SK-N-MC (cell line): ENCODE measurements at places on chromosomes 1 and 21.

DNA sequence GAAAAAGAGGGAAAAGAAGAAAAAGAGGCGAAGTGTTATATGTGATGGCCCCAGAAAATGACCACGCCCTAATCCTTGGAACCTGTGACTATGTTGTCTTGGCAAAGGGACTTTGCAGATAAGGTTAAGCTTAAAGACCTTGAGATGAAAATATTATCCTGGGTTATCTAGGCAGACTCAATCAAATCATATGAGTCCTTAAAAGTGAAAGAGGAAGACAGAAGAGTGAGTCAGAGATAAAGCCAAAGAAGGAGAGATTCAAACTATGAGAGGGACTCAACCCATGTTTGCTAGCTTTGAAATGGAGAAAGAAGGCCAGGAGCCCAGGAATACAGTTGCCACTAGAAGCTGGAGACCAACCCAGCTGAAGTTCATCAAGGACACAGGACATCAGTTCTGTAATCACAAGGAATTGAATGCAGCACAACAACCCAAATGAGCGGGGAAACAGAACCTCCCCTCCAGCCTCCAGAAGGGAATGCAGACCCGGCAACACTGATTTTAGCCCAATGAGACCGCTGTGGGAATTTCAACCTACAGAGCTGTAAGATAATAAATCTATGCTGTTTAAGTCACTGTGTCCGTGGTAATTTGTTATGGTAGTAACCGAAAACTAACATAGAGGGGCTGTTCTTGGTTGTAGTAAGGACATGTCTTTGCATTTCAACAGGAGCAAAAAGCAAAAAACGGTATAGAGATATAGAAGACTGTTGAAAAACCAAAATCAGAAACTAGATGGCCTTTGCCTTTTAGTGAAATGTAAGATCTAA lies 4.2 kb upstream of the RGS8 start:
- no peak for DNase-seq

DNA sequence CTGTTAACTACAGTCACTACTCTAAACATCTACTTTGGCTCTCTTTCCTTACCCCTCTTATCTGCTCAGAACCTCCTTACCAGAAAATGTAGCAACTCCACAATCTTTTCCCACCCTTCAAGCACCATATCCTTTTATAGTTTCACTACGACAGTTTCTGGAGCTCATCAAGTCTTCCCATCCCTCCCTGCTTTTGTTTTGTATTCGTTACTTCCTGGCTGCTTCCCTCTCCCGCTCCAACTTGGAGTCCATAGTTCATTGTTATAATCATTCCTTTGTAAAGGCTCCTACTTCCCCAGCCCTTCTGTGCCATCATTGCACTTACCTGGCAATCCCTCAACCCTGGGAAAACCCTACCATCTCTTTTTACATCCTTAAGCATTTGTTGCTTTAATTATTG lies 18.0 kb downstream of the MPZL1 start:
- DNase-seq, result no peak

DNA sequence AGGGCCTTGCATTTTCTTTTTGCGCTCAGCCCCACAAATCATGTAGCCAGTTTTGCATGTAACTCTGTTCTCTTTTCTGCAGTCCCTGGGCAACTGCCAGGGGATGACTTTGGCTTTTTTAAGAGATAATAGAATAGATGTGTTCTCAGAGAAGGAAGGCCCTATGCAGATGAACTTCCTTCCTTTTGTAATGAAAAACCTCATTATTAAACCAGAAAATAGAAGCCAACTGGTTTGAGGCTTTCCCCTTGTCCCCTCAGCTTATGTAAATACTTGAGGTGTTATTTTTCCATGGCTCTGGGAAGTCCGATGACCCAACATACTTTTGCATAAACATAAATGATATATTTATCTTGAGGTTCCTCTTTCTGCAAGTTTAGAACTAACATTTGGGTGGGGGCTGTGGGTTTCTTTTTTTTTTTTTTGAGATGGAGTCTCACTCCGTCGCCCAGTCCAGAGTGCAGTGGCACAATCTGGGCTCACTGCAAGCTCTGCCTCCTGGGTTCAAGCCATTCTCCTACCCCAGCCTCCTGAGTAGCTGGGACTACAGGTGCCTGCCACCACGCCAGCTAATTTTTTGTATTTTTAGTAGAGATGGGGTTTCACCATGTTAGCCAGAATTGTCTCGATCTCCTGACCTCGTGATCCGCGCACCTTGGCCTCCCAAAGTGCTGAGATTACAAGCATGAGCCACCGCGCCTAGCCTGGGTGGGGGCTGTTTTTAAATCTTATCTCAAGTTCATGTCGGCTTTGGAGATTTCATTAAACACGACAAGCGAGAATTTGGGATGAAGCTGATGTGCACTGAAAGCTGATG lies 14.4 kb upstream of the FCRL5 start:
- DNase-seq, result no peak

DNA sequence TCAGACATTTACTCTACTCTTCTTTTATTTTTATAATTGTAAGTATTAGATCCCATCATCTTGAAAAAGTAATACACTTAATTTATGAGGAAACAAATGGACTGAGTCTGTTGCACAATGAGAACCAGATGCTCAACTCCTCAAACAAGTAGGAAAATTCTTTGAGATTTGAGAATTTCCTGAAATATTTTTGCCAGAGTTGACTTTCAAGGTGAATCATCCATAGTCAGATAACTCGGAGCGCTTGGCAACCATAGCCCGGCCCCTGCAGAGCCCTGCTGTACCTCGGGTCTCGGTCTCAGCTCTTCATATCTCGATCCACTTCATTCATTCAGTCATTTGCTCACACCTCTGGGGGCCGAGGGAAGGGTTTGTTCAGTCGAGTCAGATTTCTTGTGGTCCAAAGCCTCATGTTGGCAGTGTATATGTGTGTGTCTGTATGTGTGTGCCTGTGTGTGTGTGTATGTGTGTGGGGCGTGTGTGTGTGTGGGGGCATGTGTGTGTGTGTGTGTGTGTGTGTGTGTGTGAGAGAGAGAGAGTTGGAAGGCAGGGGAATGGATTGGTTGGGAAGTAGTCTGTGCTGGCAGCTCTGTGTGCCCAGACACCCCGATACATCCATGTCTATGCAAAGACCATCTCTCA lies 18.1 kb upstream of the PCP4 start:
- DNase-seq, result no peak

GRCh38 chr21:35120631-35121180 lies 71.6 kb upstream of the RUNX1 start:
- no peak for DNase-seq

DNA sequence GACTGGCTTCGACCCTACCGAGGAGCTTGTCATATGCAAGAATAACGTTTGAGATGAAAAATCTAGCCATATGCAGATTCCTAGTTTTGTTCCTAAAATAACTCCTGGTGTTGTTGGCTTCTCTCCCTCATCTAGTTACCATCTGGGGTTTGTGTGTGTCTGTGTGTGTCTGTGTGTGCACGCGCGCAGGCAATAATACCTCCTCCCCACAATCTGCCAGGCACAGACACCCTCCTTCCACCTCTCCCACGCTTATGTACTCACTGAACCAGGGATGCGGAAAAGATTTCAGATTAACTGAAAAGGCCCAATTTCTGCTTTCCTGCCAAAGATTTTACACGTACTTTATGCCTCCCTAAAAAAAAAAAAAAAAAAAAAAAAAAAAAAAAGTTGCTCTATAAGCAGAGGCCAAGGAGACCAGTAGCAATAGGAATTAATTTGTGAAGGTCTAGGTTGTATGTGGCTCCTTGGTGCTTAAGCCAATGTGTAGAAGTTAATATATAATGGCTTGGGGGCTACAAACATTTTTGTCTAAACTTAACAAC lies 452.7 kb downstream of the NUF2 start:
- DNase-seq, result no peak

- DNase-seq, result no peak
Measured at GRCh38 chr1:204275695-204276370, 62.0 kb upstream of the GOLT1A start.

GRCh38 chr1:91793877-91794276 lies 92.1 kb downstream of the TGFBR3 start:
- DNase-seq, result no peak

- DNase-seq, result no peak
Measured at GRCh38 chr1:36638268-36638667, 155.6 kb upstream of the CSF3R start.

DNA sequence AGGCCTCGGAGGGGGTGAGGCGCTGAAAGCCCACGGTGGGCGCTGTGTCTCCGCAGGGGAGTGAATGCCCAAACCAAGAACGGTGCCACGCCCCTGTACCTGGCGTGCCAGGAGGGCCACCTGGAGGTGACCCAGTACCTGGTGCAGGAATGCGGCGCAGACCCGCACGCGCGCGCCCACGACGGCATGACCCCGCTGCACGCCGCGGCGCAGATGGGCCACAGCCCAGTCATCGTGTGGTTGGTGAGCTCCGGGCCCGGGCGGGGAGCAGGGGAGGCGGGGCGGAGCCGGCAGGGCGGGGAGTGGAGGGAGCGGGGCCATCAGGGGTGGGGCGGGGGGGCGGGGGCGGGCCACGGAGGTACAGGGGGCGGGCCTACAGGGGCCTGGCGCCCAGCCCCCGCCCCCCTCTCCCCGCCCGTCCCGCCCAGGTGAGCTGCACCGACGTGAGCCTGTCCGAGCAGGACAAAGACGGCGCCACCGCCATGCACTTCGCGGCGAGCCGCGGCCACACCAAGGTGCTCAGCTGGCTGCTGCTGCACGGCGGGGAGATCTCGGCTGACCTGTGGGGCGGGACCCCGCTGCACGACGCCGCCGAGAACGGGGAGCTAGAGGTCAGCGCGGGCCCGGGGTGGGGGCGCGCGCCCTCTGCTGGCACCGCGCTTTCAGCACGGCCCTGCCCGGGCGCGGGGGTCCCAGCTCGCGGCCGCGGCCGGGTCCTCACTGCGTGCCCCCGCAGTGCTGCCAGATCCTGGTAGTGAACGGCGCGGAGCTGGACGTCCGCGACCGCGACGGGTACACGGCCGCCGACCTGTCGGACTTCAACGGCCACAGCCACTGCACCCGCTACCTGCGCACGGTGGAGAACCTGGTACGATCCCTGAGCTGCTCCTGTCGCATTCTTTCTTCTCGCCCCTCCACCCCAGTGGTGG lies 15.9 kb downstream of the ESPN start:
- no peak for DNase-seq

- no peak for DNase-seq
Measured at GRCh38 chr21:36741506-36741905, 42.6 kb downstream of the SIM2 start.

GRCh38 chr1:200211157-200211556 lies 183.6 kb downstream of the NR5A2 start:
- DNase-seq, result no peak

DNA sequence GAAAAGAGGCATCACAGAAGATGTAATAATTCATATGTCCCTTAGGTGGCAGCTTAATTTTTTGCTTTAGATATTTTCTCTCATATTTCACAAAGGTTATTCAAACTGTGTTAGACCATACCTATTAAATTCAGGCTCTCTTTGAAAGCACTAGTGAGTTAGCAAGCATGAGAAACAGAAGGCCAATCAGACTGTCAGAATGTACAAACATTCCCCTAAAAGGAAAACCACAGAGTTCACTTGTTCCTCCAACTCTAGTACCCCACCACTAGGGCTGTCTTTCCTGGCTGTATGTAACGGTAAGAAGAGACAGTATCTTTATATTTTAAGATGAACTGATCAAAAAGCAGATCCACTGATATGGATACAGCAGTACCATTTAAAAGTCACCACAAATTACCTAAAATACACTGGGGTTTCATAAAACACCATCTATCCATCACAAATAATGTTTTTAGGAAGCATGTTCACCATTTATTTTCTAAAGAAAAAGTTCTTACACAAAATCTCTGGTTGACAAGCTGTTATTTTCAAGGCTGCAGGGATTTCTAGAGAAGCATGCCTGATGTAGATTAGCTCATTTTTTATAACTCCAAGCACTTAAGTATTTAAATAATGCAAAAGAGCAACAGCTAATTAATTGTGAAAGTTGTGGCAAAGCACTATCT lies 1.8 kb downstream of the ARPC5 start:
- peak; percentile 67 for DNase-seq

DNA sequence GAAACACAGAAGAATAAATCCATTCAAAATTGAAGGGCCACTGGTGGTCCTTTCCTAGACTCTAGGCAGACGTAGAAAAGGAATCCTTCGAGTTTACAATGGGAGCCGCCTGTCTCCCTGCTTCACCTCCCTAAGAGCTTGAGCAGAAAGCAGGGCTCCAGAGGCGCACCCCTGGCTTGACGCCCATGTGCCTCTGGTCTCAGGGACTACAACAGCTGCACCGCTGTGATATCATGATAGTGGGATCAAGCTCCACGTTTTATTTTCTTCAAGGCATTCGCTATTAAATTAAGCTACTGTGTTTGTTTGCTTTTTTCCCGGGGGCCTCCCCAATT lies 403 bp upstream of the C1orf122 start:
- DNase-seq, result no peak

DNA sequence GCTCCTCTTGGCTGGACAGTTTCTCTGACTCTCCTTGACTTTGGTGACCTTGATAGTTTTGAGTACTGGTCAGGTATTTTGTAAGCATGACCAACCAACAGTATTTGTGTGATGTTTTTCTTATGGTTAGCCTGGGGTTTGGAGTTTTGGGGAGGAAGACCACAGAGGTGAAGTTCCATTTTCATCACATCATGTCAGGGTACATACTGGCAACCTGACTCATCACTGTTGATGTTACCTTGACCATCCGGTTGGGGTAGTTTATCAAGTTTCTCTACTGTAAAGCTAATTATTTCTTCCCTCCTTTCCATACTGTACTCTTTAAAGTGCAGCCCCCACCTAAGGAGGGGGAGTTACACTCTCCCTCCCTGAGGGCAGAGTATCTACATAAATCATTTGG lies 13.4 kb downstream of the OSCP1 start:
- no peak for DNase-seq

GRCh38 chr1:92949937-92950817 lies 11.1 kb downstream of the DIPK1A start:
- DNase-seq, result no peak

DNA sequence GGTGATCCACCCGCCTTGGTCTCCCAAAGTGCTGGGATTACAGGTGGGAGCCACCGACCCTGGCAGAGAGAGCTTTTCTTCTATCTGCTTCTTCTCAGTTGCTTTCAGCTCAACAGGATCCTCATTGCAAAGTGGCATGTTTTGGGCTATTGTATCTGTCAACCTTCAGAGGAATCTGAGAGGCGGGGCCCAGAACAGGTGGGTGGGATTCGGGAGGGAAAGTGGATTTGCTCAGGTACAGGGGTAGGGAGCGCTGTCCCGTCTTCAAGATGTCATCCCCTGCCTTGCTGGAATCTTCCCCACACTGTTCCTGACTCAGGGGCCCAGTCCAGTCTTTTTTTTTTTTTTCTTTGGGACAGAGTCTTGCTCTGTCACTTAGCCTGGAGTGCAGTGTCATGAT lies 26.9 kb upstream of the RCC2 start:
- no peak for DNase-seq

DNA sequence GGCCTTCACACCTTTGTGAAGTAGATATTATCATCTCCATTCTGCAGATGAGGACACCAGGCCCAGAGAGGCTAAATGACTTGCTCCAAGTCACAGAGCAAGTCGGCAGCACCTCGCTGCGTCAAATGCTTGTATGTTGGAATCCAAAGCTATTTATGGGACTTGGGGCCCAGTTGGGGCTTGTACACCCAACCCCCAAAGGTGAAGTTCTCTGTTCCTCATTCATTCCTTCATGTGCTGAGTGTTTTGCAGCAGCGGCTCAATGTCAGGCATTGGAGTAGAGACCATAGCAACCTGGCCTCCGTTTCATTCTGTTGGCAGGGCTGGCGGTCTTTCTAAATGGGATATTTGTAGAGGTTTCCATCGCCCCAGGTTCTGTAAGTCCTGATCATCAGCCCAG lies 113.4 kb upstream of the SLC25A33 start:
- no peak for DNase-seq

GRCh38 chr1:177248258-177248657 lies 77.5 kb downstream of the BRINP2 start:
- DNase-seq, result no peak
